RPMI8226 (cell line): ENCODE measurements at places on chromosomes 16 and 17.

DNA sequence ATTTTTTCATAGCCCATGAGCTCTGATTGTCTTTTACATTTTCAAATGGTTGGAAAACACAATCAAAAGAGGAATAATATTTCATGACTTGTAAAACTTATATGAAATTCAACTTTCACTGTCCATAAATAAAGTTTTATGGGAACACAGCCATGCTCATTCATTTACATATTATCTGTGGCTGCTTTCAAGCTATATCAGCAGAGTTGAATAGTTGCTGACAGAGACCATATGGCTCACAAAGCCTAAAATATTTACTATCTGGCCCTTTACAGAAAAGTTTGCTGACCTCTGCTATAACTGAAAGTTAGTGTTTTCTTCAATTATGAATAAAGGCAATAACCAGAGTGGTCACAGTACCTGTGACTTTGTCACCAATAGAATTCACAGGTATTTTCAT lies 128.2 kb upstream of the GNAO1 start:
- no peak for DNase-seq

DNA sequence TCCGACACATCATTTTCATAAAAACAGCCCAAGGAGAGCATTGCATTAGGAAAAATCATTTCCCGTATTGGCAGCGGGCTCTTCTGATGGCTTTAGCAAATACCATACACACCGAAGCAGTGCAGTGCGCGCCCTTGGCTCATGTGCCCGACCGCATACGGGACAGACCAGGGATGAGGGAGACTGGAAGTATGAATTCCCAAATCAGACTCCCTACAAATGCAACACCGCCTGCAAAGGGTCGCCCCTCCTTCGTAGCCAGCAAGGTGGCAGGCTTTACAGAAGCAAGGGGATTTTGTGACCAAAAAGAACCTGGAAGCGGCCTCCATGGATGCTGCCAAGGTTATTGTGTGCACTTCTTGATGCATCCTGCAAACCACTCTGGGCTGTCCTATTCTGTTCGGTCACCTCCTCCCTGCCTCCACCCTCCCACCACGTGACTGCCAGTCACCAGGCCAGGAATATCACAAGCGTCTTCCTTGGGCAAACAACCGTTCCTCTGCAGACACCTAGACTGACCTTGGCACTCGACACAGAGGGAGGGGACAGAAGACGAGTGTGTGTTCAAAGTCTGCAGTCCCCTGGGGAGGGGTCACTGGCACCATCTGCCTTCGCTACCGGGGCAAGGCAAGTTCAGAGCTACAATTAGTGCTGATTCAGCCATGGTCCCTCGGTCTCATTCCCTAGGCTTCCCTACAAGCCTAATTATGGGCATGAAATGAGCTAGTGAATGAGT lies 460.4 kb downstream of the SLC39A11 start:
- DNase-seq: no peak

- no peak for DNase-seq
These were observed 54.8 kb upstream of the ZC3H18 start for GRCh38 chr16:88515371-88515770.

- peak; percentile 38 for DNase-seq
These were observed 73.5 kb downstream of the GOSR1 start for GRCh38 chr17:30550512-30551273.

DNA sequence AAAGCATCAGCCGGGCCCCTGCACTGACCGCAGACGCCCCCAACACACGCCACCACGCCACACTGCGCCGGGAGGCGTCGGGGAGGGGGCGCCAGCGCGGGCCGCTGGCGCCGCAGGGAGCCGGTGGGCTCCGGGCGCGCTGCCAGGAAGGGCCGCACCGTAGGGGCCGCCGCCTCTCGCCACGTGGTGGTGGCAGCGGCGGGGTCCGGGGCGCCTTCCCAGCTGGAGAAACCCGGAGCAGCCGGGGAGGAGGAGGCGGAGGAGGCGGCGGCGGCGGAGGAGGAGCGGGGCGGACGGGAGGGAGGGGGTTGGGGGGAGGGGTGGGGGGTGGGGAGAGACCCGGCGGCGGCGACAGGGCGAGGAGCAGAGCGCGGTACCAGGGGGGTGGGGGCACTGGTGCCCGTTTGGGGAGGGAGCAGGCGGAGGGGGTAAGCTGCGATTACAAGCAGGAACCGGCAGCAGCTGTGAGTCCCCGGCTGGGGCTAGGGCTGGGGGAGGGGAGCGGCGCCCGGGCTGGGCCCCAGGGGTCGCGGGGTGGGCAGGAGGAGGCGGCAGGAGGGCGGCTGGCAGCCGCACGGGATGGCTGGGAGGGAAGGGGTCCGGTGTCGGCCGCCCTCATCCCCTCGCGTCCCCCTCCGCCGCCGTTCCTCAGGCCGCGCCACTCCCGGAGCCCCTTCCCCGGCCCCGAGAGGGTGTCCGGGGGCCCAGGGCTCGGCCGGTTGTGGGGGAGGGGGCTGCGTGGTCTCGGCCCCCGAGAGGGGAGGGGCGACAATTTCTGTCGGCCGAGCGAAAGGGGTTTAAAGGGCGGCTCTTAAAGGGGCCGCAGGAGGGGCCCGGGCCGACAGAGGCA lies at the start of gene TBKBP1:
TSS of gene TBKBP1 (plus strand) at position 431 of the 850 bp plus-strand sequence. CDS start 1,952 bp downstream, outside the sequence.
- peak; percentile 73 for DNase-seq
